SK-N-DZ (cell line): ENCODE measurements at places on chromosomes 2 and 18.

DNA sequence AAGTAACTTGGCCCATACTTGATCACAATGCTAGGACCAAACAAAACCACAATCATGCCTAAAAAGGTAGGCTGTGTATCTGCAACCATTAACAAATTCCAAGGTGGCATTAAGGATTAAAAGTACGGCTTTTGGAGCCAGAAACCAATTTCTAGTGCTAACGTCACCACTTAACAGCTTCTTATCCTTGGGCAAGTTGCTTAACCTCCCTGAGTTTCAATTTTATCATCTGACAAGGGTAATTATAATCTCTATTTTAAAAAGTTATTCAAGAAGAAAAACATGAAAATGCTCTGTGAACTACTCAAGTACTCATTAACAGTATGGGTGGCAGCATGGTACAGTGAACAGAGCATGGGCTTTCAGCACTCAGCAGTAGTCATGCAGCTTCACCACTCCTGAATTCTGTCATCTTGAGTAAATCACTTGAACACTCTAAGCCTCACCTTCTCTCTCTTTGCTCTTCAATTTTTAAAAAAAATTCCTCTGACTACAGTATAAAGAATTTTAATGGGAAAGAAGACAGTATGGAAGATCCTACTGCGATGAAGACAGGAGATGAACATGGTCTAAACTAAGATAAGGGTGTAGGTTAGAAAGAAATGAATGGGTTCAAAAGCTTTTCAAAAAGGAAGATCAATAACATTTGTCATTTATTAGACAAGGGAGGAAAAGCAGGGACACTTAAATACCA lies 69.2 kb downstream of the SS18 start:
- peak; percentile 46 for DNase-seq

DNA sequence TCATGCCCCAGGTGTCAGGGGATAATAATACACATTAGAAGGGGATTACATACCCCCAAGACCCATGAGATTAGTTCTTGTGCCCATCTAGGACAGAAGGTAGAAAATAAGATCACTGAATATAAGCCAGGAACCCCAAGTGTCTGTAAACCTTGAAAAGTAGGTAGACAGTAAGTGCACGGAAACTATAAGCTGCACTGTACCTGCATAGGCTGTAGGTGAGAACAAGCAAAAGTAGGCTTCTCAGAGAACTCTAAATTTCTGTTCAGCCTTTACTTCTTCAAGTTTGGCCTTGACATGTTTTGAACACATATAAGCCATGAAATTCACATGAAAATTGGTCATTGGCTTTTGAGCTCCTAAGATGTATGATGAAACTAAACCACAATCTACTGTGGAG lies 113.0 kb upstream of the FSIP2 start:
- no peak for DNase-seq

DNA sequence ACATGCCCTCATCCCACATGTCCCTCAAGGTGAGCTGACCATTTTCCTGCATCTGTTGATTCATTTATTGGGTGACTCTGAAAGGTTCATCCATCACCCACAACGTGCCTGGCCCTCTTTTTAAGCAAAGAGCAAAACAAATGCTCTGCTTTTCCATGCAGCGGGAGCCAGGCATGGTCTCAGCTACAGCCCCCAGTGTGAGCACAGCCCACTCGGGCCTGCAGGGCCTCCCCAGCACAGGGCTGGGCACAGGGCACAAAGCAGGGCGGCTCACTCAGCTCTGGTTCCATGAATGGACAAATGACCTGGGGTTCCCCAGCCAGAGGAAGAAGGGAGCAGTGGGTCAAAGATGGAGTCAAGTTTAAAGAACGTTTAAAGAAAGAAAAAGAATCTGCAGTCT lies 24.1 kb upstream of the OTOS start:
- no peak for DNase-seq

GRCh38 chr2:139911160-139911559 lies 1131.0 kb upstream of the NXPH2 start:
- no peak for DNase-seq

GRCh38 chr2:225932811-225933413 lies 533.4 kb downstream of the NYAP2 start:
- DNase-seq: no peak

GRCh38 chr18:65527879-65528633 lies 222.8 kb upstream of the CDH7 start:
- DNase-seq: no peak
